ENCODE measurements at places on chromosomes 3 and 15.

DNA sequence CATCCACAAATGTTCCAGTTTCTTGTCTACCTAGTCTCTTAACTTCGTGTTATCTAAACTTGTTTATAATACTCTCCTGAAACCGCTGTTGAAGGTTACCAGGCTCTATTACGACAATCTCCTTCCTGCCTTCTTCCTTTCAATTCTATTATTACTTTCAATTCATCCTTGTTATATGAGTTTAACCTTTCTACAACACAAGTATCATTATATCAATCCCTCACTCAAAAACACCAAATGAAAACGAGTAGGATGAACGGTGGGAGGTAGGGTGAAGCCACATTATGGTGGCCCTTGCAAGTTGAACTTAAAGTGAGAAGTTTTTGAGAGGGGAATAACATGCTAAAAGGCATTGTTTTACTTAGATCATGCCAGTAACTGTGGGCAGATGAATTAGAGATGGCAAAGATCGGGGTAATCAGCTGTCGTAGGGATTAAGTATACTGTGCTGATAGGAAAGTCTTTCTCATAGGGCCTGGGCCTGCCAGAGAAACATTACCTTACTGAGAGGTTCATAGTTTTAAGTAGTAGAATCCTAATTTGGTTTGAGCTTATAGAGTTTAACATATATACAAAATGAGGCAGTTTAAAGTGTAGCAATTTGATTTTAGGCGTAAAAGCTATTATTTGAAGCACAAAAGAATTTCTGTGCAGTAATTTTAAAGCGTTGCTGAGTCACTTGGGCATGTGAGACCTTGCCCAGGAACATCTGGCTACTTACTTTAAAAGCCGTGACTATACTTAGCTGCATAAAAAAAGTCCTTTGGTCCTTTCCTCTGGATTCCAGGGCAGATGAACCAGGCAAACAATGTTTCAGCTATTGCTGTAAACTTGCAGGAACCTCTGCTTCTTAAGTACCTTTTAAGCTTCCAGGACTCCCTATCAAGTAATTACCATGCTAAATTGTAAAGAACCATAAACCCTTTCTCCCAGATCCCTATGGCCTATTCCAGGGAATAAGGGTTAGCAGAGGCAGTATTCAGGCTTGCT lies 3.3 kb upstream of the CEP97 start:
- no peak for DNase-seq

- no peak for DNase-seq
Observed at GRCh38 chr3:36764704-36765038, 318 bp upstream of the DCLK3 start.

- DNase-seq: no peak
Observed at GRCh38 chr3:100993309-100993708, at the start of gene ABI3BP. ABI3BP (minus strand) TSS chr3:100993421; CDS start chr3:100993384, 37 bp downstream.

GRCh38 chr15:40695469-40695890 lies 506 bp downstream of the RAD51 start:
- DNase-seq: no peak

DNA sequence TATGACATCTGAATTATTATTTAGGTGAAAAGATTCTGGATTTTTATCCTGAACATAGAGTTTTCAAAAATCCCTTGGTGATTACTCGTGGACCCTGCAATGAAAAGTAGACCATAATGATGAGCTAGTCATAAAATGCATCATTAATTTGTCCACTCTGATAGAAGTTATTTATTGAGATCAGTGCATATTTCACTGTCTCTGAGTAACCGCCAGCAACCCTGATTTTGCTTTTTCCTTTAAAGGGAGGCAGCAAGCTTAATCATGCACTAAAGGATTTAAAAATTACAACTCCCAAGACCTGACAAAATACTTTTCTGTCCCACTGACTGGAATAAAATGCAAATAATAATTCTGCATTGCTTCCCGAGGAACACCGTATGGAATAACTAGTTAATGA lies 259.6 kb upstream of the DPPA4 start:
- DNase-seq: no peak

GRCh38 chr15:82021992-82022391 lies 23.8 kb downstream of the MEX3B start:
- peak; percentile 86 for DNase-seq

GRCh38 chr15:91237445-91237844 lies 137.4 kb downstream of the SV2B start:
- no peak for DNase-seq

GRCh38 chr15:63188247-63188925 lies 1.0 kb upstream of the RAB8B start:
- no peak for DNase-seq

Measured in SHP77 treated with DMSO at 0.1 percent for 48 hours (cell line).